ENCODE measurements at places on chromosomes 5 and 9. TPM values are rescaled to one million over a fixed set of nuclear protein-coding genes. Genes with fewer than 3 reads are reported as not detected.

- DNase-seq: no peak
Observed at GRCh38 chr5:157745041-157745456, 1.5 kb downstream of the LSM11 start.

GRCh38 chr9:14838701-14839100, 71.5 kb downstream of the FREM1 start:
- no peak for DNase-seq

DNA sequence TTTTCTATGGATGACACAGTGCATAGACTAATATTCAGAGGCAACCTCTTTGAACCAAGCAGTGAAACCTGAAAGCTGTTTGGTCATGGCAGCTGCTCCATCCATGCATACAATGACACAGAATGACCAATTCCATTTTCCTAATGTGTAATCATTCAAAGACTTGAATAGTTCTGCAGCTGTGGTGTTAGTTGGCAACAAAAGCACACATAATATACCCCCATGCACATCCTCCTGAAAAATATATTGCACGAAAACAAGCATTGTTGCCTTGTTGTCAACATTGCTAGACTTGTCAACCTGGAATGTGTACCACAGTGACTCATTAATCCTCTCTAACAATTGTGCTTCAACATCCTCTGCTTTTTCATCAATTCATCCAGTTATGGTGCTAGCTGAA, 71.0 kb upstream of the SEMA6A start:
- DNase-seq: no peak

DNA sequence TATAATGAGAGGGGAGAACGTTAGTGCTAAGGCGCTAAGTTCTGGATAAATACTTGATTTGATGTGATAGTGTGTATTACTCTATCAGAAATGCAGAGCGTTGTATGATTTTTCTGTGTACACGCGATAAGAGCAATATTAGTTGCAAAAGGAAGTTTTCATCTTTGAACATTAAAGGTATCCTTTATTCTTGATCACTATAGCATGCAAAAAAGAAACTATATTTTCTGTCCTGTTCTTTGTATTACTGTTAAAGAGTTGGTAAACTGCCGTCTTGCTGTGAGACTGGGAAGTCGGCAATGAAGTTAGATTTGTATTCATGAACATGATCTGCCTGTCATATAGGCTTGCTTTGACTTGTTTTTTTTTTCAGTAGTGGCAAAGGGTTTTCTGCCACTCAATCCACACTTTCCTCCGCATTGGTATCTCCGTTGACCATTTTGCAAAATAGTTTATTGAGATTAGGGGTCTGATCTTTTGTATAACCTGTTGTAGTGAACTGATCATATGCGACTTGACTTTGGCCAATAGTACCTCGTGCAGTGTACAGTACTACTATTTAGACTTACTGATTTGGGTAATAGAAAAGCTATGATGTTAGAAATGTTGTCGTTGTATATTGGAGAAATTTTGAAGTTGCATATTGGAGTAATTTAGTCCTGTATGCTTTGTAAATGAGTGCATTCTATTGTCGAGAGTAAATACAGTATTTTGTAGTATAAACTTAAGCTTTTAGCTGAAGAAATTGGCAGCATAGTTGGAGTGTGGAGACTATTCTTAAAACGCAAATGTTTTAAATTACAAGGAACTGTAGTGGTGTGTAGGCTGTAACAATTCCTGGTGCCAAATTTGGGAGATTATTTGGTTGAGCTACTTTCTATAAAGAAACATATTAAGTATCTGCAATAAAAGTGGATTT, 1.7 kb downstream of the DENND4C start:
- no peak for DNase-seq

DNA sequence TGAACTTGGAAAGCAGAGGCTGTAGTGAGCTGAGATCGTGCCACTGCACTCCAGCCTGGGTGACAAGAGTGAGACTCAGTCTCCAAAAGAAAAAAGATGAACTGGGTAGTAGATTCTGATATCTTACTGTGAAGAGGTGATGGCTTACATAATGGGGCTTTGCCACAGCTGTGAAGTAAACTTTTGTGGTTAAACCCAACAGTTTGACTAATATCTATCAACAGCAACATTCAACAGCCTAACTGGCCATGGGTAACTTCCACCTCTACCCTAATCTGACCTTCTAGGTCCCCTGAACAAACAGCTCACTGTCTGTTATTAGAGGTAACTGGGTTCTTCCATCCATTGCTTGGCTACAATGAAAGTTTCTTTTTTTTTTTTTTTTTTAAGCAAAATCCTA, 52.1 kb downstream of the TLE1 start:
- no peak for DNase-seq

DNA sequence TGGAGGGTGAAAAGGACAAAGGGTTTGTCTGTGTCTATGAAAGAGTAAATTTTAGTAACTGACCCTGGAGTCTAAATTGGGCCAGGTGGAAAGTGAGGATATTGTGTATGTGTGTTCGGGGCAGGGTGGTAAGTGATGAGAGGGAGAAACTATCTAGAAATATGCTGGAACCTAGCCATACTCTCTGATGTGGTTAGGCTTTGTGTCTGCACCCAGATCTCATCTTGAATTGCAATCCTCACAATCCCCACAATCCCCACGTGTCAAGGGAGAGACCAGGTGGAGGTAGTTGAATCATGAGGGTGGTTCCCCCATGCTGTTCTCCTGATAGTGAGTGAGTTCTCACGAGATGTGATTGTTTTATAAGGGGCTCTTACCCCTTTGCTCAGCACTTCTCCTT, 60.6 kb downstream of the COMMD10 start:
- DNase-seq: no peak

- DNase-seq: no peak
Observed at GRCh38 chr5:149265597-149265996, 6.1 kb upstream of the AFAP1L1 start.

DNA sequence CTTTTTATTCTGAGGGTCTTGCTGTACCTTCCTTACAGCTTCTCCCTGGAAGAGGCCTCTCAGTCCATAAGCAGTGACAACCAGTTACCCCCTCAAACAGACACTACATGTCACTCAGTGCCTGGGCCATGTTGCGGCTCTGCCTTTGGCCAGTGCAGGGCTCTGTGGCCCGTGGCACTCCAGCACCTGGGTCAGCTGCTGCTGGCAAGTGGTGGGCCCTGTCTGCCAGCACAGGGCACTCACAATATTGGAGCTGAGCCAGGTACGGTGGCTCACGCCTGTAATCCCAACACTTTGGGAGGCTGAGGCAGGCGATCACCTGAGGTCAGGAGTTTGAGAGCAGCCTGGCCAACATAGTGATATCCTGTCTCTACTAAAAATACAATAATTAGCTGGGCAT, 24.2 kb downstream of the DAP start:
- DNase-seq: peak; percentile 30

DNA sequence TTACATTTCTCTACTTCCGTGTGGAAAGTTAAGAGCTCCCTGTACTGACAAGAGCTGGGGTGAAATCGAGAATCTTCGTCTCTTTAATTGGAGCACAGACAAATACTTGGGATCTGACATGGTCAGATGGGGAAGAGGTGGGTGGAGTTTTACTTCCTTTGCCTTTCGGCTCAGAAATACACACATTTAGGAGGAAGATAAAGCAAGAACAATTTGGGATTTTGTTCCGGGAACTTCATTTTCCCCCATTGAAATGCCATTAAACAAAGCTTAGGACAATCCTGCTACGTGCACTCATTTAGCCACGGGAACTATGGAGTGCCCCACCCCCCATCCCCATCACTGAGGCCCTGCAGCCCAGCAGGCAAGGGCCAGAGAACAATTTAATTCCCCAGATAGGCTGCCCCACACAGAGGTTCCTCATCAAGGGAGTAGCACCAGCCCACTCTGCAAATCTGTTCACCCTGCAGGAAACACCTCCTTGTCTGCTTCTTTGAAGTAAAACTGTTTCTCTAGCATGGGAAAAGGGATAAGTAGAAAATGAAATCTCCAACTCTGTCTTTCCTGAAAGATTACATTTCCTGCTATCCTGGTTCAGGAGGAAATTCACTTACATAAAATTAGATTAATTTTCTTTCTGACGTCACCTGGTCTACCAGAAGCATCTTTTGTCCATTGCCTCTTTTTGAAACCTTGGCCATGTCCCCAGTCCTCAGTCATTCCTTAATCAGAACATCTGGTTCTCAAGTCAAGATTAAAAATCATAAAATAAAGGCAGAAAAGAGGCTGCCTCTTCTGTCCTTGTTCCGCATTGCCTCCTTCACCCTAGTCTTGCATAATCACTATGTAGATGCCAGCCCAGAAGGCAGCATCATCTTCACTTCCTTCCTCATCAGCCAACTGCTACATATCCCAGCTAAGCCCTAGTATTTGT, 206.4 kb downstream of the ENC1 start:
- peak; percentile 26 for DNase-seq

DNA sequence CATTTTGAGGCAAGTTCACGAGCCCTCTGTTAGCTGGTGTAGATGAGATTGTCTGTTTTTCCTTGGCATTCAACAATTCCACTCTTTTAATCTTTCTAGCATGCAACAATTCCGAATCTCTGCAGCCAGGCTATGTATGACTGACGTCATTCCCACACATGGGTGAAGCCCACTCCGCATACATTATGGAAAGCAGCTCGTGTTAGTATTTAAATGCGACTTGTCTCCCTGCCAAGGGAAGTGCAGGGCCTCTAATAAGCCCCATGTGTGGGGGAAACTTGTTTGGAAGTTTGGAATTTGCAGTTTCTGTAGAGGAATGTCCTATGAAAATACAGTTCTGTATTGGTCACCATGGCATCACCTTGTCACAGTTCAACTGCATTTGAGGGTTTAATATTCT, 146.0 kb upstream of the FBXL7 start:
- no peak for DNase-seq

DNA sequence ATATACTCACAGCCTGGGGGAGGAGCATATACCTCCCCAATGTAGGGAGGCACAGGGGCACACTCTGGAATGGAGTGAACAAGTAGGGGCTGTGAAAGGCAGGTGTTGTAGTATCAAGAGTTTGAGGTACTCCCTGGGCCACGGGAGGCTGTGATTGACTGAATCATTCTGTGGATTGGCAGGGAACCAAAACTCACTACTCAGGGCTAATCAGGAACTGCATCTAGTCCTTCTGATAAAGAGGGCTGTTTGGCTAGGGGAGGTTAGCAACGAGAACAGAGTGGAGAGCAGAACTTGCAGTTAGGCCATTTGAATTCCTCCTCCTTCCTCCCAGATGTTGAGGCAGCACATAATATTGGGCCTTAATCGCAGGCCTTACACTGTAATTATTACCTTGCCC, 369.2 kb upstream of the MPDZ start:
- no peak for DNase-seq

DNA sequence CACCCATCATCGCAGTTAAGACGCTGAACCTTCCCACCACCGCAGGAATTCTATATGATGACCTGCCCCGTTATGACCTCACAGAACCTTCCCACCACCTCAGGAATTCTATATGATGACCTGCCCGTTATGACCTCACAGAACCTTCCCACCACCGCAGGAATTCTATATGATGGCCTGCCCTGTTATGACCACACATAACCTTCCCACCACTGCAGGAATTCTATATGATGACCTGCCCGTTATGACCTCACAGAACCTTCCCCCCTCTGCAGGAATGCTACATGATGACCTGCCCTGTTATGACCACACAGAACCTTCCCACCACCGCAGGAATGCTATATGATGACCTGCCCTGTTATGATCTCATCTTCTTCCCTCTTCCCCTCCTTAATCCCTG, 64.3 kb downstream of the IRX1 start:
- no peak for DNase-seq

DNA sequence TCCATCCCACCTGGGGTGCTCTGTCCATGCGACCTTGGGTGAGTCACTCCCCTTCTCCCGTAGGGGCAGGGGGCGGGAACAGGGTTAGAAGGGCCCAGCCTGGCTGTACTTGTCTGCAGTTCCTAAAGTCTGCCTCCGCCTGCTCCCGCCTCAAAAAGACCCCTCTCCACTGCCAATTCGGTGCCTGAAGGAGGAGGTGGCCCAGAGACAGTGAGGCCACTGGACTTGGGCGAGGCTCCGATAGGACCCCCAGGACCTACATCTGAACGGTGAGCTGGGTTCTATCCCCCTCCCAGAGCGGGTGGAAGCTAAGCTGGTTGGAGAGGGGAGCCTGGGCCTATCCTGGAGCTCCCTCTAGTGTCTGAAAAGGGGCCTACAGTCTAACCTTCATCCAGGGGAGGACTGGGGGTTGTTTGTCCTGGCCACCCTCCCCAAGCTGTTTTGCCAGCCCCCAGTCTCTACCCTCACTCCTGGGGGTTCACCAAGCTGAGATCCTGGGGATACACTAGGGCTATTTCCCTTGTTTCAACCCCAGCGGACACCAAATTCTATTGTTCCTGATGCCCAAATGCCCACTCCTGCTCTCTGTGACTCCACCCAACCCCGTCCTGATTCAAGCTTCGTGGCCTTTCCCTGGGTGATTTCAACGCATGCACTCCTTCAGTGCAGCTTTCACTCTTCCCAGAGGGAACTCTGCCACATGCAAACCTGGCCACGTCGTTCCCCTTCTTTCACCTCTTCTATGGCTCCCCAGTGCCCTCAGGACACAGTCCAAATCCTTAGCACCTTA, 6.1 kb upstream of the CRB2 start:
- DNase-seq: peak; percentile 61

- DNase-seq: no peak
Observed at GRCh38 chr5:26572480-26572879, 465.9 kb downstream of the CDH9 start.

DNA sequence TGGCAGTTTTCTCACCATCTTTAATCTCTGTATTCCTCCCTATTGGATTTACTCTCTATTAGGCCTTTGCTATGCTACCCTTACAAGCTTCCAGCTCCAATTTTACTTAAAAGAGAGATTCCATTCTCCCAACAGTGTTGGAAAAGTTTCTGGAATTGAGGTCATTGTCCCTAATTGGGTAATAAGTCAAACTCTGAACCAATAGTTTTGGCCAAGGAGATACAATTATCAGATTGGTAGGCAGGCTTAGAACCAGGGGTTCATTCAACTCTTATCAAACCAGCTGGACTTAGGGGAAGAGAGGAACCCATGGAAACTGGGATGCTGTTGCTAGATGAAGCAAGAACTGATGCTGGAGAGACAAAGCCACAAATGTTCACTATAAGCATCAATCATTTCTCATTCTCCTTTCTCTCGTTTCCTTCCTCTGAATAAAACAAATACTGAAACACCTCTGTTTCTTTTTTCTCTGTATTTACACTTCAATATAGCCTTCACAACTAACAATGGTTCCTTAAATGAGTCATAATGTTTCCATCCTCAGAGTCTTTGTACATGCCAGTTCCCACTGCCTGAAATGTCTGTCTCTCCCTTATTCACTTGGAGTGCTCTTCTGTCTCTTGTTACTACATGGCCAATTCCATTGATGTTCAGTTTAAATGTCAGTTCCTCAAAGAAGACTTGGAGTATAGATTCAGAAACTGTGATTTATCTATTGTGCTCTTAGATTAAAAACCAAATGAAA, 587.3 kb downstream of the GABRG2 start:
- DNase-seq: no peak

GRCh38 chr5:69134126-69134525, 32.8 kb upstream of the CCNB1 start:
- no peak for DNase-seq

GRCh38 chr9:16625811-16626210, 244.7 kb downstream of the BNC2 start:
- DNase-seq: no peak

The LRRC26 gene
- 1.3 TPM for total RNA-seq

The AFF4 gene
- total RNA-seq: 32.3 TPM

The AQP7 gene
- 4.2 TPM for total RNA-seq

The TOR1A gene
- total RNA-seq: 27.0 TPM

The GOLGA1 gene
- total RNA-seq: 14.5 TPM

The CD72 gene
- 3.9 TPM for total RNA-seq

The GCNT4 gene
- total RNA-seq: 4.2 TPM

The PCDHGB7 gene
- total RNA-seq: 7.0 TPM

The SPINK14 gene
- not detected for total RNA-seq

The ORM1 gene
- not detected for total RNA-seq
